ENCODE measurements at places on chromosomes 1 and 21. TPM values are rescaled to one million over a fixed set of nuclear protein-coding genes. Genes with fewer than 3 reads are reported as not detected.

GRCh38 chr1:184945029-184945428 is 29.3 kb downstream of the NIBAN1 start:
- DNase-seq: no peak

The CADM3 gene
- not detected for total RNA-seq

DNA sequence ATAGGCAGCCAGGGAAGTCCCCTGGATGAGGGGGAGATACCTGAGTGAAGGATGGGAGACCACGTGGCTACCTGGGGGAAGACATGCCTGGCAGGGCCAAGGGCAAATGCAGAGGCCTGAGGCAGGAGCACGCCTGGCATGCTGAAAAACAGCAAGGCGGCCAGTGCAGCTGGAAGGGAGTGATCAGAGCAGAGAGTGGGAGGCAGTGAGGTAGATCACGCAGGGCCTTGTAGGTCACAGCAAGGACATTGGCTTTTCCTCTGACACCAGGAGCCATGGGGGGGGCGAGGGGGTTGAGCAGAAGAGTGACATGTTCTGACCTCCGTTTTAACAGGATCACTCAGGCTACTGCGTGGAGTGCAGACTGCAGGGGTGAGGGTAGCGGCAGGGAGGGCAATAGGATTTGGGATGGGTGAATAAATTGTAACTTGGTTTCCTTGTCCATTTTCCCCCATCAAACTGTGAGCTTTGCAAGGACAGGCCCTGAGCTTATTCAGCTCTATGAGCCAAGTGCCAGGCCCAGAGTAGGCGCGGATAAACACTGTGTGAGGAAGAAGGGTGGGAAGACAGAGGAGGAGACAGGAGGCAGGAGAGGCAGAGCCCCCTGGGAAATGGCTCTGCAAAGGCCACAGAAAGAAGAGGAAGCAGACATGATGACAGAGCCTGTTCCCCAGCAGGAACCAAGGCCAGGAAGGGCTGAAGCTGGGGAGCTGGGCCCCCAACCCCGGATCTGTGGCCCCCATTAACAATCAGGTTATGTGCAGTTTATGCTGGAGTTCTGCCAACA is 16.6 kb downstream of the IFI6 start:
- no peak for DNase-seq

The CHI3L2 gene
- total RNA-seq: not detected

Measured in epithelial cell of proximal tubule (primary cell).